ENCODE measurements at places on chromosomes 4 and X. TPM values are rescaled to one million over a fixed set of nuclear protein-coding genes. Genes with fewer than 3 reads are reported as not detected.

RENBP gene
- total RNA-seq: 6.9 TPM

DNA sequence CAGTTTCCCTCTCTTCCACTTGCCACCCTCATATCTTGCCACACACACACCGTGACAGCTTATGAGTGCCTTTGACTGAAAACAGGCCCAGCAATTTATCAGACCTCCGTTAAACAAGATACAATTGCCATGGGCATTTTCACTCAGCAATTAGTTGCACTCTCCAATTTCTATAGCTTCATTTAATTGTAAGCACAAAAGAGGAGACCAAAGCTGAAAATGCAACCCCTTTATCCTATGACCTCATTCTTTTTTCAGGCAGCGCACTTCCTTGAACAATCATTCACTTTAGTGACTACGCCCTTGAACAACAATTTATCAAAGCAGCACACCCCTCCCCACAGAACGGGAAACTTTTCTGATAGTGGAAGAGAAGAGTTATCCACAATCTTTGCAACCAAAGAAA is 4.1 kb downstream of the POF1B start:
- H3K4me3 ChIP-seq: no peak overlapping the region
- H3K36me3 ChIP-seq: no peaks in the 10 kb centered on the region
- no peaks in the 10 kb centered on the region for H3K27me3 ChIP-seq
- H3K4me1 ChIP-seq: no peaks in the 10 kb centered on the region

DNA sequence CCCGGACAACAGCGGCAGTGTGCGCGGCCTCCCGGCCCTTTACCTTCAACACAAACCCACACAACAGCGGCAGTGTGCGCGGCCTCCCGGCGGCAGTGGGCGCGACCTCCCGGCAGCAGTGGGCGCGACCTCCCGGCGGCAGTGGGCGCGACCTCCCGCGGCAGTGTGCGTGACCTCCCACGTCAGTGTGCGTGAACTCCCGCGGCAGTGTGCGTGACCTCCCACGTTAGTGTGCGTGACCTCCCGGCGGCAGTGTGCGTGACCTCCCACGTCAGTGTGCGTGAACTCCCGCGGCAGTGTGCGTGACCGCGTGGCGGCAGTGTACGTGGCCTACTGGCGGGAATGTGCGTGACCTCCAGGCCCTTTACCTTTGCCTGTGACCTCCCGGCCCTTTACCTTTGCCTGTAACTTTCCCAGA is 576.6 kb upstream of the FRG1 start:
- no peak for DNase-seq
- H3K27ac ChIP-seq: no peak overlapping the region
- H3K36me3 ChIP-seq: no peaks in the 10 kb centered on the region
- H3K4me3 ChIP-seq: no peak overlapping the region
- no peaks in the 10 kb centered on the region for H3K27me3 ChIP-seq
- H3K4me1 ChIP-seq: no peaks in the 10 kb centered on the region

DNA sequence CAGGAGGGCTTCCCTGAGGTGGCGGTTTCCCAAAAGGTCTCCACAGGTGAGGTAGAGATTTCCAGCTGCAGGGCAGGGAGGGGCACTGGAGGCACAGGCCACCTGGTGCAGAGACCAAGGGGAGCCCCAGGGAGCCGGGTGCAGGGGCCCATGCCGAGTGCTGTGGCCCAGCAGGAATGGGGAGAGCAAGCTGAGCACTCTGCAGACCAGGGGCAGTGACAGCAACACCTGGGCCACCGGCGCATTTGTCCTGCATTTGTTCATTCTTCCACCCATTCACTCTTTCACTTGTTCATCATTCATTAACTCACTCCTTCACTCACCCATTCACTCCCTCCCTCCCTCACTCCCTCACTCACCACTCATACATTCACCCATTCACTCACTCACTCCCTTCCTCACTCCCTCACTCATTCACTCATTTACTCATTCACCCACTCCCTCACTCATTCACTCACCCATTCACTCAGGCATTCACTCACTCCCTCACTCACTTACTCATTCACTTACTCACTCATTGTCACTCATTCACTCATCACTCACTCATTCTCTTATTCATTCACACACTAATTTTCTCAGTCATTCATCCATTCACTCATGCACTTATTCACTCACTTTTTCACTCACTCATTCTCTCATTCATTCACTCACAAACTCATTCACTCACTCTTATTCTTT is 16.3 kb downstream of the CPZ start:
- peaks cover 18% of the 10 kb centered on the region for H3K27me3 ChIP-seq
- DNase-seq: no peak
- H3K4me3 ChIP-seq: no peak overlapping the region
- H3K36me3 ChIP-seq: no peaks in the 10 kb centered on the region
- H3K4me1 ChIP-seq: no peaks in the 10 kb centered on the region

Measured in breast epithelium (tissue), 4 donors.